Keratinocyte (primary cell): ENCODE measurements at places on chromosomes 1 and 21.

DNA sequence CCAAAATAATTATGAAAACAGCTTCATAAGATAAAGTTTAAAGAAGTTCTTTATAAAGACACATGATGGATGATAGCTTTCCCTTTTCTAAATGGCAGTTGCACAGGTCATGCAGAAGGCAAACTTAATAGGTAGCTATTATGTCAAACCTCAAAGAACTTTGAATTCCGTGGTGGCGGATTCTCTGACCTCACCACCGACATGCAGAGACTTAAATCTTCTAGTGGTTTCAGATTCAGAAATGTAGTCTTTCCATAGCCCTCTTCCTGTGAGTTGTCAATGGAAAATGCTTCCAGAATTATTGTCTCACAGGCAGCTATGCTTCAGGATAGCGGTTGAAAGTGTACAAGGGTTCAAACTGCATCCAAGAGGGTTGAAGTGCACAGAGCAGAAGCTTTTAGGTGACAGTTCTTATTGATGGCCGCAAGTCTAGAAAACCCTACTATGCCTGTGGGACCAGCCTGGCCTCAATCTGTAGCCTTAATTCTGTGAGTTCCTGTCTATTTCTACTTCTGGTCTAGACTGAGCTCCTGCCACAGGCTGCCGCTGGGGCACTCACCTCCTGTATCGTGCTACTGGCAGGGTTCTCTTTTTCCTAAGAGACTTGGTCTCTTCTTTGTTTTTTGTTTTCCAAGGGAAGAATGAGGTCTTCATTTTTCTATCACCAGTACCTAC is 117.0 kb upstream of the ERRFI1 start:
- H3K4me3 ChIP-seq = no peak overlapping the region
- H3K27me3 ChIP-seq = no peaks in the 10 kb centered on the region
- DNase-seq = no peak

- H3K27me3 ChIP-seq = no peaks in the 10 kb centered on the region
- peaks cover 4% of the 10 kb centered on the region for H3K4me1 ChIP-seq
- no peaks in the 10 kb centered on the region for H3K36me3 ChIP-seq
- no peak overlapping the region for H3K4me3 ChIP-seq
Measured at GRCh38 chr1:68620571-68620970, 123.7 kb upstream of the DEPDC1 start.

GRCh38 chr1:108570128-108570527 is 10.2 kb downstream of the EEIG2 start:
- H3K27me3 ChIP-seq = no peaks in the 10 kb centered on the region
- H3K4me1 ChIP-seq = peaks cover 13% of the 10 kb centered on the region
- H3K27ac ChIP-seq = no peak overlapping the region
- no peak for DNase-seq
- H3K4me3 ChIP-seq = no peak overlapping the region

DNA sequence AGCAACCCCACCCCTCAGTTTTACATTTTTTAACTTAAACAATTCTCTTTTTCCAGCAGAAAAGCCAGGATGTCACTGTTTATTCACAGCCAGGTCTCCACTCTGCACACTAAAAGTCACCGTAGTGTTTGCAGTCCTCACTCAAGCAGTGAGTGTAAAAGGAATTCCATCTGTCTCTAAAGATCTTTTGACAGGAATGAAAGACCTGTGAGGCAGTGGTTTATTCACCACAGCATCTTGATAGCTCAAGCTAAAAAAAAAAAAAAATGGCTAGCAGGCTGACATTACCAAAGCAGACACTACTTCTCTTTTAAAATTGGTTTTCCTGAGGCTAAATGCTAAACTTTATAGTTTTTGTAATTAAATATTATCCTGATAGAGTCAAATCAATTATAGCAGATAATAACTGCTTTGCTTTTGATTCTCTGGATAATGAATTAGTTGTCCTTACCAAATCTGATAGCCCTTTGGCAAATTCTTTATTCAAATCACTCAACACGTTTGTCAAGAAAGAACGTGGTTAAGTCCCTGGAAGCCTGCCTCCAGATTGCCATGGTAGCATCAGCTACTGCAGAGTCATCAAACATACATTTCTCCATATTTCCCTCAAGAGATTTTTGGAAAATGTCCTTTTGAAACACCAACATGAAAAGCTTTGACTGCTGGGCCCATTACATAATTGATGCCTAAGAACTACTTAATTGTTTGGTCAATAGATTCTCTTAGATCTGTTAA is 22.2 kb upstream of the SLC5A9 start:
- no peak for DNase-seq
- H3K27me3 ChIP-seq = no peaks in the 10 kb centered on the region
- H3K4me3 ChIP-seq = no peak overlapping the region
- no peaks in the 10 kb centered on the region for H3K36me3 ChIP-seq

DNA sequence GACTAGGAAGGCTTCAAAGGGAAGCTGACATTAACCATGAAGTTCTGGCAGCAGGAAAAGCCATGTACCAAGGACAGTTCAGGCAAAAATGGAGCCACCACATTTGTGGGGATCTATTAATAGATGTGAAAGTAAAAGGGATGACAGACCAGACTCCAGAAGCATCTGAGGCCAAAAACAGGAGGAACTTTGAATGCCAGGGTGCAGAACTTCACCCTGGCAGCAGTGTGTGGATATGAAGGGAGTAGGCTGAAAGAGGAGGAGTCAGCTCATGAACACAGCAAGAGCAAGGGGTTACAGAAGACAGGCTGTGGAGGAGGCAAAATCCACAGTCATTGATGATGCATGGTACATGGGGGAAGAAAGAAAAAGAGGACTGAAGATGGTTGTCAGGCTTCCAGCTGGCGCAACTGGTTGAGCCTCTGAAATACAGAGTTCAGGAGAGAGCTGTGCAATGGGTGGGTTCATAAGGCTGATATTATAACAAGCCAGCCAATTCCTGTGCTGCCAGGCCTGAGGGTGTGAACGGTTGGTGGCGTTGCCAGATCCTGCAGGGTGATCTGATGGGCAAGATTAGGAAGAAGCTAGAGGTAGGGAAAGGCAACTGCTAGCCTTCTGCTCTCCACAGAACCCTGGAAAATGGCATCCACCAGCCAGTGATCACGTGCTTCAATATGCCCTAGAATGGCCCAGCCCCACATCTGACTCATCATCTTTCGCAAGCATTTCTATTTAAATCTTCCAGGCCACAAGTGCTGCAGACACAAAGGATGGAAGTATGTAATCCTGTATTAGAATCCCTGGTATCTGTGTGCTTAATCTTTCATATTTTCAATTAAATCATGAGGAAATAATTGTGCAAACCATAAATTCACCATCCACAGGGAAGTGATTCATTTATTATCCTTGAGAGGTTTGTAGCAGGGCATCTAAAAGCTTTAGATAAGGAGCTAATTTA is 81.9 kb downstream of the SLC25A24 start:
- peaks cover 2% of the 10 kb centered on the region for H3K4me1 ChIP-seq
- no peaks in the 10 kb centered on the region for H3K36me3 ChIP-seq
- no peak overlapping the region for H3K4me3 ChIP-seq
- no peak for DNase-seq

DNA sequence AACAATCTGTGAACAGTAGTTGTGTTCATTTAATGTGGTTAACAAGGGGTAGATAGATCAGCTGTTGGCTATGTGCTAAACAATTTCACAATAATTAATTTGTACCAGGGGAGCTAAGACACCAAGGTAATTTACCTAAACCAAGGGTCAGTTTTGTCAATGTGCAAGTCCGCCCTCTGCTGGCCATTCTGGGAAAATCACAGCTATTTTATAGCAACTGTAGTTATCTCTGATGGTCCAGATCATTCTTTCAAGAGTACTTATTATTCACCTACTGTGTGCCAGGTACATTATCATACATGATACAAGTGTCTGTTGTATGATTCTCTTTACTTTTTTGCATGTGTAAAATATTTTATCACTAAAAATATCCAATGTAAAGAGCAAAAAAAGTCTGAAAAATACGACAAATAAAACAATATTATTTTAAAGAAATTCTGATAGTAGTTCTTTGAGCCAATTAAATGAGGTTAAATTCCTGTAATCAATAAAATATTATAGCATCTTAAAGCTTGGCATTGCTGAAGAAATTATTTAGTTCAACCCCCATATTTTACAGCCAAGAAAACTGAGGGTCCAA is 312.3 kb upstream of the FAM78B start:
- no peaks in the 10 kb centered on the region for H3K4me1 ChIP-seq
- H3K27ac ChIP-seq = no peak overlapping the region
- DNase-seq = no peak
- no peak overlapping the region for H3K4me3 ChIP-seq

GRCh38 chr21:38012672-38013071 is 96.4 kb upstream of the KCNJ6 start:
- no peaks in the 10 kb centered on the region for H3K27me3 ChIP-seq
- no peak overlapping the region for H3K4me3 ChIP-seq
- no peak for DNase-seq
